ENCODE measurements at places on chromosomes 12 and 14. TPM values are rescaled to one million over a fixed set of nuclear protein-coding genes. Genes with fewer than 3 reads are reported as not detected.

- DNase-seq, result no peak
Measured at GRCh38 chr12:79692860-79693577, 2.3 kb upstream of the PAWR start.

GRCh38 chr14:39182770-39183684 is 8.0 kb downstream of the PNN start:
- no peak for DNase-seq

- DNase-seq, result no peak
Measured at GRCh38 chr12:130463275-130463658, 125.6 kb downstream of the PIWIL1 start.

- no peak for DNase-seq
Measured at GRCh38 chr14:86999036-86999435, 993.9 kb downstream of the GALC start.

DNA sequence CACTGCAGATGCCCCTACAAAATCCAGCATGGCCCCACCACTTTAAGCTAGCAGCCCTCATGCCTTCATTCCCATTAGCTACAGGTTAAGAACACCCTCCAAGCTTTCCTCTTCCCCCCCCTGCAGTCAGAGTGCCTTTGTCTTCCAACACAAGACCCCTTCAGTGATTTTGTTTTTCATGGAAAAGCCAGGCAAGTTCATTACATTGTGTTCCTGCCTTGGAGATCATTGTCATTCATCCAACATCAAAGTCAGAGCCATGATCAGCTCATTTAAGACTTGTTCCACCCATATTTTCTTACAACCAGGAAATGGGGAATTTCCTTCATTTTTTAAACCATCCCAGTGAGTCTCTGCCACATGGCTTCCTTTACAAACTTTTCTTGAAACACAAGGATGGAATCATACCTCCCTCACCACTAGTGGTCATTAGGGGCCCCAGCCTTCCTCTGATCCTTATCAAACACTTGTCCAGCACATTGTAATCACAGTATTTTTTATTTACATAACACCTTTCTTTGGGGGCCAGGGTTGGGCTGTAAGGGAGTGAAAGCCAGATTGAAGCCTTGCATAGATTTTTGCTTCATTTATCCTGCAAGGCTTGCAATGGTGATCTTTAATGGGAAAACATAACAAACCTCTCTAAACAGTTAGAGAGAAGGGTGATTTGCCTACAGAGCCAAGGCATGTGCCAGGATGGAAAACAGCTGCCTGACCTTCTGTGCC is 765.3 kb downstream of the MED13L start:
- DNase-seq, result no peak

DNA sequence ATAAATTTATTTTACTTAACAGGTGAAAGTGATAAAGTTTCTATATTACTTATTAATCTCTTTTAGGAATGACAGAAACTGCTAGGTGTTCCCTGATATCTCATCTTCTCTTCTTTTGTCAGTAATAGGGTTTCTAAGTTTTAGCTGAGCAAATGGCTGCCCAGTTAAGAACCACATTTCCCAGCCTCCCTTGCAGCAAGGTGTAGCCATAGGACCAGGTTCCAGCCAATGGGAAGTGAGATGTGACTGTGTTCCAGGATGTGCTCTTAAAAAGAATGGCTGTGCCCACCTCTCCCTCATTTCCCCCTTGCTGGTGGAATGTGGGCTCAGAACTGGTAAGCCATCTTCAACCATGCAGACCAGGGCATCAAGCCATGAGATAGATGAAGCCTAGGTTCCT is 165.6 kb downstream of the HELB start:
- DNase-seq, result no peak

DNA sequence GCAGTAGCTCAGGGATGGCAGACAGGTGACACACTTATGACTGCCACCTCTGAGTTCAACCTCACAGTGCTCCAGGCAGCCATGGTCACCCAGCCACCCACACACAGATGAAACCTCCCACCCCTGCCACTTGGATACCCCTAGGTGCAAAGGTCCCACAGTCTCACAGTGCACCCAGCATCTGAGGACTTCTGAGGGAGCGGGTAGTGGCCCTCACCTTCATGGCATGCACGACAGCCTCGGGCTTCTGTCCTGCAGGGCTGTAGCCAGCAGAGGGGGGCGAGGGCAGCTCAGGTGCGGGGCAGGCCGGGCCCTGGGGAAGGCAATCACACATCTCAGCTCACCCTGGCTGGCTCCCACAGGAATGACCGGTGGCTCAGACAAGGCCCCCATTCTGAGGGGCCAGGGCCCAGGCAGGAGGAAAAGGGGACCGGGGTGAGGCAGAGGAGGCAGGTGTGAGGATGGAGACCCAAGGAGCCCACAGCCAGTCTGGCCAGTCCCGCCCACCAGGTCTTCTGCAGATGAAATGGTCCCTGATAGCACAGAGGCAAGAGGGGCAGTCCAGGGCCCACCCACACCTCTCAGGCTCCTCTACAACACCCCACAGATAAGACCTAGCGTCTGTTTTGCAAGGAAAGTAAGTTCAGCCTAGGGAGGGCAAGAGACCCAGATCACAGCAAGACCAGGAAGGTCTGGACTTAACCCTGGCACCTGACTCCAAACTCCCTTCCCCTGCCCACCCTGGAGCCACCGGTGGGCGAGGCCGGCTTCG is 35.8 kb downstream of the CCNK start:
- no peak for DNase-seq

DNA sequence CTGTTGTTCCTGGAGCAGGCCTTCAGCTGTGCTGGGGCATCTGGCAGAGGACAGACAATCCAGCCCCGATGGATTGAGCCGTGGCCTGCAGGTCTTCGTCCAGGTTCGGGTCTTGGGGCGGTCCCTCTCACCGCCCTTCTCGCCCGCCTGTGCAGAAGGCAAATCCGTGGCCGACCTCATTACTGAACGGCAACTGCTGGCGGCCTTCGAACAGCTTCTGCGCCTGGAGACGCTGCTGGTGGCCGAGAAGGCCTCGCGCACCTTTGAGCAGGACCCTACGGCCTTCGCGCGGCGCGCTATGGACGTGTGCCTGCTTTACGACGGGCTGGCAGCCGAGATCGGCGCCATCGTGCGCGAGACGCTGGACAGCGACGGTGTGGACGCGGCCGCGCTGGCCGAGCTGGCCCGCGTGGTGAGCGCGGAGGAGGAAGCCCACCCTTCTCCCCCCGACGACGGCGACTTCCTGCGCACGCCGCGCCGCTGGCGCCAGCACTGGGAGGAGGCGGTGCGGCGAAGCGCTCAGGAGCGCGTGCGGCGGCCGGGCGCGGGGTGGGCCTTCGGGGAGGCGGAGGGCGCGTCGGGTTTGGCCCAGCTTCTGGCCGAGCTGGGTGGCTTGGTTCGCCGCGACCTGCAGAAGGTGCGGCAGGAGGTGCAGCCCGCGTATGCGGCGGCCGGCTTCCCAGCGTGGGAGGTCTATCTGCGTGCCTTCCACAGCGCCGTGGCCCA is 7.6 kb downstream of the EXOC3L4 start:
- DNase-seq, result no peak

- no peak for DNase-seq
Measured at GRCh38 chr14:69841656-69842055, 37.6 kb upstream of the SMOC1 start.

GRCh38 chr12:63149909-63150712 is 890 bp downstream of the AVPR1A start:
- no peak for DNase-seq

DNA sequence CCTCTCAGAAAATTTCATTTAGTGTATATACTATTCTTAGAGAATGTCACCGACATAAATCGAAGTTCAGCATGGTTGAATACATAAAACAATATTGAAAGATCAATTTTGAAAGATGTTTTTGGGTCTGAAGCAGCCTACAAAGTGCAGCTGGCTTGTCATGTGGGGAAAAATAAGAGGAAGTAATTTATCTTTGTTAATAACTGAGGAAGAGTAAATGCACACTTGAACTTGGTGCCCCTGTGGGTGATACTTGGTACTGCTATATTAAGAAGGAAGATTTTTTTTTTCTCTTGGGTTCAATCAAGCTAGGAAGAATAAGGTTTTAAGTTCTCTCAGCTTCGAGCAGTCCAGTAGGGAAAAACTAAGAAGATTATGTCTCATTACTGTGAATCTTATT is 661.3 kb downstream of the RPL10L start:
- DNase-seq, result no peak

DNA sequence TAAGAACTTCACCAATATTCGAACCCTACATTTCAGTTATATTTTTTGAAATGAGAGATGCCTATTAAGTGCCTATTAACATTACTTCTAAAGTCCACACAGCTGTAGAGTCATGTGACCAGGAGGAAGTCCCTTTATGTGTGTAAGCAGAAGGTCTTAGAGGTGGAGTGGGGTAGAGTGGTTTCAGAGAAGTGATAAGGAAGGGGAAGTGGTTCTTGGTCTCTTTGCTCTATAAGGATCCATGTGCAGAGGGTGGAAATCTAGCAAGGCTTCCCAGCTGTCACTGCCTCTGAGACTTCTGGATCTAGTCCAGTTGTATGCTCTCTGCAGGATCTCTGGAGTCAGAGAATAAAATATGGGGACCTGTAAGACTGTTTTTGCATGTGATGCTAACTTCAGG is 673.9 kb downstream of the FLRT2 start:
- no peak for DNase-seq

DNA sequence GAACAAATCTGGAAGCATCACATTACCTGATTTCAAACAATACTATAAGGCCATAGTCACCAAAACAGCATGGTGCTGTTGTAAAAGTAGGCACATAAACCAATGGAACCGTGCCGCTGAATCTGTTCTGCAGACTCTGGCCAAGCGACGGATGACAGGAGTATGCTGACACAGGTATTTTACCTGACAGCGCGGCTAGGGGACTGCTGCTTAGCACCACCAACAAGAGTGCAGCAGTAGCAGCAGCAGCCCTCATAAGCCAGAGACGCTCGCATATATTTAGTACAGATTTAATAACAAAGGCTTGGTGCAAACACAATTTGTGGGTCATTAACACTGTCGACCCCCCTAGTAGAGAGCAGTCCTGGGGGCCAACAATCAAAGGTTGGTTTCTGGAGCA is 677.6 kb upstream of the LMO3 start:
- no peak for DNase-seq

DNA sequence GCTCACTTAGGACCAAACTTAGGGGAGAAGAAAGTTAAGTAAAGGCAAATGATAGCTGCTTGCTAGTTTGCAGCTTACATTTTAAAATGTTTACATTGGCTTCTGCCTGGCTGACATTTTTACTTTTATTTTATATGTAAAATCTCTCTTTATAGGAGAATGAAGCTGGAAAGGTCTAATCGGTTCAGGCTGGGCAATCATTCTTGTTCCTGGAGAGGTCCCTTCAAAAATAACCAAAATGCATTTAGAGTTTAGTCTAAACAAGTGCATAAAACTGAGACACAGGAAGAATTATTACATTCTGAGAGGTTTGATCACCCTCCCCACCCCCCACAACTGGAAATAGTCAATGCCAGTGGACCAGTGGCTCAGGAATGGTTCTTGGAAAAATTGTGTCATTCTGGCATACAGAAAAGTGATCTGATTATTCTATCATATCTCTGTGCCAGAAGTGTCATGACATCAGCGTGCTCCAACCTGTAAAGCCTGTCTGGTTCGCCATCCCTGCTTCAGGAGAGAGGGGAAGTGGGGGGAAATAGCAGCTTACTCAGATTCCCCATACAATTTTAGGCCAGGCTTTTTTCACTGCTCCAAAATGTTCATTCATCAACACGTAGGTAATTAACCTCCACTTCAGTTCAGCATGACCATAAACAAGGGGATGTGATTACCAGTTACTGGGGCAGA is 4.2 kb downstream of the PRICKLE1 start:
- DNase-seq, result no peak

DNA sequence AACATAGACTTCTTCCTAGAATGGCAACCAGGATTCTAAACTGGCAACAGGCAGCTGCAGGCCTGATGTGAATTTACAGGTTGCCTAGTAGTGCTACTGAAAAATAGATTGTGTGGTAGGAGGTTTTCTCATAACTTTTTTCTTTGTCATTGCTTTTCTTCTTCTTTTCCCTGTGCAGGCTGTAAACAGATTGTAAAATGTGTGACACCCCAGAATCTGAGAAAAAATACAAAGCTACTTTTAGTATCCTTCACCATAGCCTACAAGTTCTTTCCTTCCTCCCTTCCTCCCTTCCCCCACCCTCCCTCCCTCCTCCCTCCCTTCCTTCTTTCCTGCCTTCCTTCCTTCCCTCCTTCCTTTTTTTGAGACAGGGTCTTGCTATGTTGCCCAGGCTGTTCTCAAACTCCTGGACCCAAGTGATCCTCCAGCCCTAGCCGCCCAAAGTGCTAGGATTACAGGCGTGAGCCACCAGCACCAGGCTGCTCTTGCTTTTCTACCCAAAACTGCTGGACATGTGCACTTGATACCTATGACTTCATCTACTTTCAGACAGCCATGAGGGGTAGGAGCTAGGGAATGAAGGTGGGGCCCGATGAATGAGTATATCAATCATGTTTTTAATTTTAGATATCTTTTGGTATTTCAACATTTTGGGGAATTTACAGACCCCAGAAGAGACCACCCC is 114.2 kb upstream of the EEA1 start:
- DNase-seq, result no peak

GRCh38 chr12:116933091-116933490 is 22.3 kb downstream of the FBXW8 start:
- DNase-seq, result no peak

DNA sequence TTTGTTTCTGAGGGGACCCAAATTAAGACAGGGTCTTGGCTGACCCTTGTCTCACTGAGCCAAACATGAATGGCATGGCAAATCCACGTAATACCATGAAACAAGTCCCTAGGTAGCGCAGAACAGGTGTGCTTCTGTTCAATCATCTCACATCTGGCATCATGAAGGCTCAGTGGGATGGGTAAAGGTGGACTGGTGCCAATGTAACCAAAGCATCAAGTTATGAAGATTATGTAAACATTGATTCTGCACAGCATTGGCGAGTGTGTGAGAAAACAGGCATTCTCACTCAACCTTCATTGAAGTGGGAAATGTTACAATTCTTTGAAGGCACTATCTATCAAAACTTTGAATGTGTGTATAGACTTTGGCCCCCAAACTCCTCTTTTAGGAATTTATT is 41.9 kb downstream of the PTGER2 start:
- no peak for DNase-seq

DNA sequence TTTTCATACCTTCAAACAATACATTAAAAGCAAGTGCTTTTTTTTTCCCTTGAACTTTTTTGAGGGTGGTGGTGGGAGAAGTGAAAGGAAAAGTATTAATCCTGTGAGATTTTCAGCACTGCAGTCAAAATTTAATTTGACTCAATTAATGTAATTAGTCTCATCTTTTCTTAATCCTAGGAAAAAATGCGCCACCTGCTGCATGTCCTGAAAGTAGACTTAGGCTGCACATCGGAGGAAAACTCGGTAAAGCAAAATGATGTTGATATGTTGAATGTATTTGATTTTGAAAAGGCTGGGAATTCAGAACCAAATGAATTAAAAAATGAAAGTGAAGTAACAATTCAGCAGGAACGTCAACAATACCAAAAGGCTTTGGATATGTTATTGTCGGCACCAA is 52.2 kb downstream of the SPATA7 start:
- DNase-seq, result no peak

- DNase-seq, result no peak
Measured at GRCh38 chr14:99479160-99479905, 1.3 kb downstream of the SETD3 start.

The PAPLN gene
- 19.6 TPM for total RNA-seq

The LUM gene
- total RNA-seq, result 160 TPM

The MDM1 gene
- total RNA-seq, result 20.4 TPM

The GPR132 gene
- 0.37 TPM for total RNA-seq

The ACYP1 gene
- total RNA-seq, result 27.7 TPM

The ANO4 gene
- 13.1 TPM for total RNA-seq

The SOX5 gene
- 33.6 TPM for total RNA-seq

The PKP2 gene
- total RNA-seq, result 30.9 TPM

The CMA1 gene
- 0.69 TPM for total RNA-seq

The GLIPR1L1 gene
- not detected for total RNA-seq

The TMEM253 gene
- 0.24 TPM for total RNA-seq

The CCDC197 gene
- not detected for total RNA-seq

Data from ovary (tissue), 10 donors.